Glutamatergic neuron (in vitro differentiated cells): ENCODE measurements at places on chromosomes 5 and 9.

GRCh38 chr9:5569409-5569808 lies 59.1 kb downstream of the PDCD1LG2 start:
- DNase-seq: no peak

DNA sequence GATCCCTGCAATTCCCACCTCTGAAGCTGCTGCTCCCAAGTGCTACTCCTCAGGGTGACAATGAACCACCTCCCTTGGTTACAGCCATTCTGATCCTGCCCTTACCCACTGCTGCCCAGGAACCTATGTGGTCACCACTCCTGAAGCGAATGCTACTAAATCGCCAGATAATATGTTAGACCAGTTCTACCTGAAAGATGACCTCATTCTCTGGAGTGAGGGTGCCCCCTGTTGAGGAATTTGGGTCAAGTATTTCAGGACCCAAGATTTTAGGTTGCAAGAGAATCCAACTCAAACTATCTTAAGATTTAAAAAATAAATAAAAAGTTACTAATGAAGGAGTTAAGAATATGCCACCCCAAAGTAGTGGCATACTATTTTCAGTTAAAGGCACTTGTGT lies 5.8 kb upstream of the SNAPC3 start:
- no peak for DNase-seq

DNA sequence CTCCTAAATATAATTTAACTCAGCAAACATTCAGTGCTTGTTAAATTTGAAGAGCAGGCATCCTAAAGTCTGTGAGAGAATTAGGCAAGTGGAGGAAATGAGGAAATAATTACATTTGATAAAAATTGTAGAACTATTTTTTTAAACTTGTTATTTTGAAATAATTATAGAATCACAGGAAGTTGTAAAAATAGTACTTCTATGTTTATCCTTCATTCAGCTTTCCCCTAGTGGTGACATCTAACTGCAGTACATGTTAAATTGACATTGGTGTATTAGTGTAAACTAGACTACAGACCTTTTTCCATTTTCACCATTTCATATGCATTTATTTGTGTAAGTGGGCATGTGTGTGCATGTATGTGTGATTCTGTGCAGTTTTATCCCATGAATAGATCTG lies 51.6 kb downstream of the F2RL2 start:
- DNase-seq: no peak

DNA sequence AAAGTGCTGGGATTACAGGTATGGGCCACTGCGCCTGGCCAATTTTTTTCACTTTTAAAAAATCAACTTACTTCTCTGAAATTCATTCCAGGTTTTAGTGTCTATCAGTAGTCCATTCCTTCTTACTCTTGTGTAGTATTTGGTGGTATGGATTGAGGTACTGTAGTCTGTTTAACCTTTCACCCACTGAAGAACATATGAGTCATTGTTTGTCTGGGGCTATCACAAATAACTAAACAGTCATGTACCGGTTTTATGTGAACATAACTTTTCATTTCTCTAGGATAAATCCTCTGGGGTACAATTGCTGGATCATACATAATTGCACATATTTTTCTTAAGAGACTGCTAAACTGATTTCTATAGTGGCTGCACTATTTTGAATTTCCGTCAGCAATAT lies 1188.0 kb upstream of the CDH9 start:
- no peak for DNase-seq

DNA sequence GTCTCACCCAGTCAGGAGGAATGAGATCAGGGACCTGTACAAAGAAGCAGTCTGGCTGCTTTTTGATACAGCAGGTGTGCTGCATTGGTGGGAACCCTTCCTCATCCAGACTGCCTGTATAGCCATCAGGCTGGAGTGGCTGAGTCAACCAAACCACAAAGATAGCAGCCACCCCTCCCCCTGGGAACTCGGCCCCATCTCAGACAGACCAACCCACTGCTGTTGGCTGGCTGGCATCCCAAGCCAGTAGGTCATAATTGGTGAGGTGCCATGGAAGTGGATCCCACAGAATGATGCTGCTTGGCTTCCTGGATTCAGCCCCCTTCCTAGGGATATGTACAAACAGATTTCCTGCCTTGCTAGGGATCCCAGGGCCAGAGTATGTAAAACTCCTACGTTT lies 60.9 kb downstream of the YTHDC2 start:
- DNase-seq: no peak

GRCh38 chr5:96752341-96753016 lies 55.3 kb downstream of the ERAP1 start:
- DNase-seq: no peak

DNA sequence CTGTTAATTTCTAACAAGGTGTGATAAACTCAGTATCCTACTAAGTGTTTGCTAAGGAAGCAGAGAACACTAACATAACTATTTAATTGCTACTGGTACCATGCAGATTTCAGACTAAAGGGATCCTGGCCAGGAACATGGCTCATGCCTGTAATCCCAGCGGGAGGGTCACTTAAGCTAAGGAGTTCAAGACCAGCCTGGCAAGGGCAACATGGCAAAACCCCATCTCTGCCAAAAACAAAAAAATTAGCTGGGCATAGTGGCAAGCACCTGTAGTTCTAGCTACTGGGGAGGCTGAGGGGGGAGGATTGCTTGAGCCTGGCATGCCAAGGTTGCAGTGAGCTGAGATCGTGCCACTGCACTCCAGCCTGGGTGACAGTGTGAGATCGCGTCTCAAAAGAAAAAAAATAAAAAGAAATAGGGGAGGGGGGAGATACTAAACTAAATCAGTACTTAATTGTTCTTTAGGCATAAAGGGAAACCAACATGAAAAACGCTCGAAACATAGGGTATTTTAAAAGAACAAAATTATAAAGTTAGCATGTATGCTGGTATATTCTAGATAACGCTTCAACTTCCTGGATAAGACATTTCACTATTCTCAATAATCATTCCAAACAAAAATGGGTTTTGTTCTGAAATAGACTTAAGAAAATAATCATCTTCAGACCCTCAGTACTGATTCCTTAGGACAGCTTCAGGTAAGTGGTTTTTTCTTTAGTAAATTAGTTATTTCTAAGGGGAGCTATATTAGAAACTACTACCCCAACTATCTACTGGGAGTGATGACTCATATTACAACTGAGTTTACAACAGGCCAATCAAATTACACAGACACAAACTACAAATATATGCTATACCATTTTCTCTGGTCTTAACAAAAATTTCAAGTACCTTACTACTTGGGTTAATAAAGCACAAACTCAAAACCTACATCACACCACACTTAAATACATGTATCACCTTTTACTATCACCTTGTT lies 3.5 kb downstream of the PANK3 start:
- DNase-seq: no peak

GRCh38 chr9:96187151-96187555 lies 114.8 kb downstream of the HSD17B3 start:
- DNase-seq: no peak

GRCh38 chr5:128262911-128263310 lies 179.3 kb downstream of the SLC12A2 start:
- DNase-seq: no peak

GRCh38 chr5:32021771-32022170 lies 152.3 kb downstream of the GOLPH3 start:
- no peak for DNase-seq

GRCh38 chr5:170171811-170172210 lies 61.0 kb upstream of the C5orf58 start:
- no peak for DNase-seq

- no peak for DNase-seq
Observed at GRCh38 chr9:92467041-92467440, 15.3 kb downstream of the ASPN start.

- peak; percentile 80 for DNase-seq
Observed at GRCh38 chr9:137502008-137502911, 43.1 kb upstream of the NSMF start.

- peak; percentile 20 for DNase-seq
Observed at GRCh38 chr5:59891962-59892643, 1.4 kb downstream of the PDE4D start.

- DNase-seq: no peak
Observed at GRCh38 chr5:120678279-120678678, 214.2 kb downstream of the PRR16 start.

GRCh38 chr5:116528519-116529234 lies 45.9 kb downstream of the SEMA6A start:
- DNase-seq: no peak

GRCh38 chr9:87211669-87212068 lies 264.4 kb upstream of the GAS1 start:
- DNase-seq: no peak

DNA sequence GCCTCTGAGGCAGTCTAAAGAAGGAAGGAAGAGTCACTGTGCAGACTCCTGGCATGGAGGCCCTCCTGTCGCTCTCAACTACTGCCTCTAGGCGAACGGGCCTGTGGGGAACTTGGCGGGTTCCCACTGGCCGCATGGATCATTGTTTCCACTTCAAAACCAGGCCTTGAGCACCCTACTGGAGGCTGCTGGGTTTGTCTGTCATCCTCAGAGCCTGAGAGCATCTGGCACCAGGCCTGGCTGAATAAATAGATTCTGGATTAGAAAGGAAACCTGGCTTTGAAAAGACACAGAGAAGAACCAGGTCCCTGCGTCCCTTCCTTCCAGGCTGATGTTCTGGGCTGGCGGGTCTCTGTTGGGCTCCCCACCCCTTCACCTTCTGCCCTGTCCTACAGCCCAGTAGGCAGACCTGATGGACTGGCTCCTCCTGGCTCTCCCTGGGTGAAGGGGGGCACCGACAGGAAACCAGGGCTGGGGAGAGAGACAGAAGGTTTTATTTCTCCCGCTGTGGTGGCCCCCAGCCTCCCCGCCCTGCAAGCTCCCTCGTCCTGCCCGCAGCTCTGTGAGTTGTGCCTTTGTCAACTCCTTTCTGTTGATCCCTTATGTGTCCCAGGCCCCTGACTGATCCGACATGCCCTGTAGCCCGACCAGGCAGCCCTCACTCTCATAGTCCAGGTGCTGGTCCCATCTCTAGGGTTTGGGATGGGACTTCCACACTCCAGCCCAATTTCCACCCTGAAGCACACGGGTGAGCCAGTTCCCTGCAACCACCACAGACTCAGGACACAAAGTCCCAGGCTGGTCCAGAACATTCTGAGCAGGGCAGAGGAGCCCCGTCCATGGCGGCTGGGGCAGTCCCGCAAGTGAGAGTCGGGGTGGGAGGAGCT lies 50.1 kb downstream of the ADAMTS2 start:
- DNase-seq: peak; percentile 12

- DNase-seq: no peak
Observed at GRCh38 chr5:122639864-122640263, 135.0 kb upstream of the SNX2 start.

DNA sequence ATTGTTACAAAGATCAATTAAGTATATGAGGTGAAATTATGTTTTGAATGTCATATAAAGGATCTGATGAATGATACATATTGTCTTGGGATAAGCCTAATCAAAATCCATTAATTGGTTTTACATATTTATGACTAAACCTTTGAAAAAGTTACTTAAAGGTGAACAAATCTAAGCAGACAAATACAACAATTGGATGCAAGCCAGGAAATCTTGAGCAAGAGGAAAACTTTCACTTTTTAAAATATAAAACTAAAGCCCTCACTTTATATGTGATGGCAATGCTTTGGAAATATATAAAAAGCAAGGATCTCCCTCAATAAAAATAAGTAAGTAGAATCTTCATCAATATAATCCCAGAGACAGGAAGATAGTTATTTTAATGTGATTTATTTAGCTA lies 80.1 kb downstream of the EDIL3 start:
- DNase-seq: no peak

- DNase-seq: no peak
Observed at GRCh38 chr9:78366827-78367226, 69.9 kb downstream of the PSAT1 start.

DNA sequence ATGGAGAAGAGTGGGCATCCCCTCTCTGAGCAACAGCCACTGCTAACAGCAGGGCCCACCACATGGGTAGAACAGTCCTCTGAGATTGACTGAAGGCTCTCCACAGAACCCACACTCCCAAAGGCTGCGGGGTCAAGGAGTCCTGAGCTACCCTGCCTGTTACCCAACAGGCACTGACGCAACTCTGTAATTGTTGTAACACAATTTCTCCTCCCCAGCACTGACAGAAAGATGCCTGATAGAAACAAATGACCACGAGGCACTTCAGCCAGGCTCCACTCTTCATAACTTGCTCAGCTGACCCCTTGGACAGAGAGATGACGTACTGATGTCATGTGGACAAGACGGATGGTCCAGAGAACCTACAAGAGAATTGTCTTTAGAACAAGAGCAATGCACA lies 220.7 kb downstream of the SPOCK1 start:
- DNase-seq: no peak

DNA sequence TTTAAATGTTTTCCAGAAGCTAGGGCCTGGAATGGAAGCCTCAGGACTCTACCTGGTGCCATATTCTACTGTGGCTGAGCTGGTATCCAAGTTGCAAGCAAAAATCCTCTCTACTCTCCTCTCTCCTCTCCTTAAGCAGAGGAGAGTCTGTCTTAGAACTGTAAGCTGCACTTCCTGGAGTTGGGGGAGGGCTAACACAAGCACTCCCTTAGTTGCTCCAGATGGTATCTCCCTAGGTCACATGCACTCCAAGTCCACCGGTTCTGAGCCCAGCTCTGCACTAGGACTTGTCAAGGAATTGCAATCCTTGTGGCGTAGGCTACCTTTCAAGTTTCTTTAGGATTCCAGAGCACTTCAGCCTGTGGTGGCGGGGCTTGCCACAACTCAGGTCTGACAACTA lies 513.9 kb upstream of the RGMB start:
- DNase-seq: no peak

DNA sequence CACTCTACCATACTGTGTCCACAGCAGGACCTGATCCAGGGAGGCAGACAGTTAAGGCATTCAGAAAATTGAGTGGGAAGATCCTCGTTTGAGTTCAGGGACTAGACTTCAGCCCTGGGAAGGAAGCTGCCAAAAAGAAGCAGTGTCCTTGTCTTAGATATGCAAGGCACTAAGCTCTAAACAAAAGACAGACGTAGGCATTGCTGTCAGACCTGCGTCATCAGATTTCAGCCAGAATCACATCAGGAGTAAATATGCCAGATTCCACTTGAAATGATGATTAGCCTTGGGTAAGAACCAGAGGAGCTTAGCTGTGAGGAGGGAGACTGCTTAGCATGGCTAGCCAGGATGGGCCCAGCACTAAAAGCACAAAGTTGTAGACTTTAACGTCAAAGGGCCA lies 56.7 kb downstream of the MAMDC2 start:
- no peak for DNase-seq

DNA sequence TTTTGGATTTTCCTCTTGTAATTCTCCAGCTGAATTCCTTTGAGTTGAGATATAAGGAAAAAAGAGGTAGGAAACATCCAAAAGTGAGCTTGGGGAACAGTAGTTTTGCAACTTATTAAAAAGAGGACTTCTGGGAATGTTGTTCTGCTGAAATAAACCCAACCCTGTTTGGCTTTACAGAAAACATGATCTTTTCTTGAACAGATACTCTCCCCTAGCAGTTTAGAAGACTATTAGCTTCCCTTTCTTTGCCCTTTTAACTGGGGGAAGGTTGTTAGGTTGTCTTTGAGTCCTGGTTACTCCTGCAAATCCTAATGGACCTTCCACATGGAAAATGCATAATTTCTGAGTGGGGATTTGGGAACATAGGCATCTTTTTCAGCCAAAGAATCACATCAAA lies 168.7 kb upstream of the RPS23 start:
- DNase-seq: no peak
